Activated CD4-positive, alpha-beta T cell treated with anti-CD3 and anti-CD28 coated beads, Interleukin-2, amount 10 ng/mL, durations not matched to agents 7 days and 5 days (primary cell): ENCODE measurements at places on chromosomes 2 and 18. TPM values are rescaled to one million over a fixed set of nuclear protein-coding genes. Genes with fewer than 3 reads are reported as not detected.

GRCh38 chr18:23548275-23548674 is 38.0 kb downstream of the NPC1 start:
- no peak overlapping the region for H3K4me3 ChIP-seq
- H3K27ac ChIP-seq, result no peak overlapping the region
- no peaks in the 10 kb centered on the region for H3K27me3 ChIP-seq
- H3K36me3 ChIP-seq, result peaks cover 52% of the 10 kb centered on the region
- H3K4me1 ChIP-seq, result peaks cover 5% of the 10 kb centered on the region

Gene SCN7A
- total RNA-seq, result not detected

DNA sequence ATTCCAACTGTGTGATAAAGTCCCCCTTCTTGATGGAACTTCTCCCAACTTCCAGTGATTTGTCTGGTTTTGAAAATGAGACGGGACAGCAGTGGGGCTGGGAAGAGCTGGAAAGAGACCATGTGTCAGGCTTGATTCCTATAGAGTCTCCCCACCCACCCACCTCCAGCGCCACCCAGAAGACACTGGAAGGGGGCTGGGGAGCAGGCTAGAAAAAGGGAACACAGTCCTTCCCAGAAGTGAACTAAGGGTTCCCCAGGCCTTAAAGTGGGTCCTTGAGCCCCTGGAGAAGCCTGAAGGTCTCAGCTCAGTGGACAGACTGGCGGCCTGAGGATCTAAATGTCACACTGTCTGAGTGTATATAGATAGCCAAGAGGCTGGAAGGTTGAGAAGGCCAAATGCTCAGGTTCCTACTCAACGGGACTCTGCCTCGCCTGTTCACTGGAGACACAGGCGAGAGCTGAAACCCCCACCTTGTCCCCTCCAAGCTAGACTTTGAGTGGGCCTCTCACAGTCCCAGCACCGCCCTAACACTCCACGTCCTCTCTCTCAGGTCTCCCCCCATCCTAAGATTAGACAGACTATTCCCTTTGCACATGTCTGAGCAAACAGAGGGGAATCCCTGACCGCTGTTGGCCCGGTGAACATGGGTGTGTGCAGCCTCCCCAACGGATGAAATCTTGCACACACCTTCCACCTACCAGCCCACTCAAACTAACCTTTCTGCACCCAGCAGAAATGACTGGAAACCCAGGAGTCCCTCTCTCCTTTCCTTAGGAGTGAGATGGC is 1.6 kb downstream of the PKDCC start:
- no peak overlapping the region for H3K4me3 ChIP-seq
- no peak overlapping the region for H3K27ac ChIP-seq
- DNase-seq, result no peak

GRCh38 chr2:96867756-96868554 is 1.9 kb downstream of the SEMA4C start:
- peaks cover 21% of the 10 kb centered on the region for H3K36me3 ChIP-seq
- peaks cover 10% of the 10 kb centered on the region for H3K27me3 ChIP-seq
- H3K4me1 ChIP-seq, result peaks cover 43% of the 10 kb centered on the region
- no peak for DNase-seq
- peak overlapping the region; percentile 85 for H3K27ac ChIP-seq

- peaks cover 6% of the 10 kb centered on the region for H3K36me3 ChIP-seq
- DNase-seq, result no peak
- H3K27me3 ChIP-seq, result peaks cover 49% of the 10 kb centered on the region
- peaks cover 19% of the 10 kb centered on the region for H3K4me1 ChIP-seq
Measured at GRCh38 chr2:206276169-206276942, 1.9 kb downstream of the ZDBF2 start.

GRCh38 chr2:152071092-152071491 is 27.8 kb downstream of the CACNB4 start:
- H3K36me3 ChIP-seq, result no peaks in the 10 kb centered on the region
- H3K27me3 ChIP-seq, result no peaks in the 10 kb centered on the region
- no peak overlapping the region for H3K4me3 ChIP-seq
- no peak overlapping the region for H3K27ac ChIP-seq
- DNase-seq, result no peak
- H3K4me1 ChIP-seq, result no peaks in the 10 kb centered on the region

DNA sequence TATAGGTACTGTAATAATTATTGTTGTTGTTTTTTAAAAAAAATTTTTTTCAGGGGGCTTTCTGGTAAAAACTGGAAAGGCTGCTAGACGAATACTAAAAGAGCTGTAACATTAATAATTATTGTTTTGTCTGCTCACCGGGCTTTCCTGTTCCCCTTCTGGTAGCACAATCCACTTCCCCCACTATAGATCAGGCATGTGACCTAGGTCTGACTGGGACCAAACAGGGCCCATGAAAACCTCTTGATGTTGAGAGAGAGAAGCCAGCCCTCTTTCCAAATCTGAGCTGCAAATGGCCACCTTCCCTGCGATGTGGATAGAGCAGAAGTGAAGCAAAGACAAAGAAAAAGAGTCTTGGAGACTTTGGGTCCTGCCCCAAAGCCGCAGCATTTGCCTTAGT is 23.4 kb downstream of the SH2D6 start:
- no peaks in the 10 kb centered on the region for H3K36me3 ChIP-seq
- no peak overlapping the region for H3K27ac ChIP-seq
- H3K27me3 ChIP-seq, result no peaks in the 10 kb centered on the region
- peaks cover 39% of the 10 kb centered on the region for H3K4me1 ChIP-seq
- H3K4me3 ChIP-seq, result no peak overlapping the region

Gene IL36RN
- not detected for total RNA-seq
